ENCODE measurements at places on chromosomes 3 and 15.

- DNase-seq, result no peak
Observed at GRCh38 chr3:155876037-155876436, 5.6 kb downstream of the GMPS start.

DNA sequence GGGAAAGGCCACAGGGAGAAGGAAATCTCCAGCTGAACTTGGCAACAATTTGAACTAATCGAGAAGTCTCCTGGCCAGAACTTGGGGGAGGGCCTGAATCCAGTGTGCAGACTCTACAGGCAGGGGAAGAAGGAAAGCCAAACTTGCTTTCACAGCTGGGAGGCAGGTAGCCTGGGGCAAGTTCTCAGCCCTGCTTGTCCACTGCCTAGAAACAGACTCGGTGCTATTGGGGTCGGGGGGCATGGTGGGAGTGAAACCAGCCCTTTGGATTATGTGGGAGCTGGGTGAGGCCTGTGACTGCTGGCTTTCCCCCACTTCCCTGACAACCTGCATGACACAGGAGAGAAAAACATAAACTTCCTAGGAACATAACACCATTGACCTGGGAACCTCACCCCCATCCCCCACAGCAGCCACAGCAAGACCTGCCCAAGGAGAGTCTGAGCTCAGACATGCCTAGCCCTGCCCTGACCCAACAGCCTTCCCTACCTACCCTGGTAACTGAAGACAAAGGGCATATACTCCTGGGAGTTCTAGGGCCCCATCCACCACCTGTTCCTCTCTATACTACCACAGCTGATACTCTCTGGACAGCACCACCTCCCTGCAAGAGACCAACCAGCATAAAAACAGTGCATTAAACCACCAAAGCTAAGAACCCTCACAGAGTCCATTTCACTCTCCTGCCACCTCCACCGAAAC is 103.7 kb upstream of the MNS1 start:
- no peak for DNase-seq

- DNase-seq, result no peak
Observed at GRCh38 chr3:115960799-115961198, 337.5 kb downstream of the GAP43 start.

- no peak for DNase-seq
Observed at GRCh38 chr15:40825661-40826422, 2.7 kb downstream of the PPP1R14D start.

- DNase-seq, result peak; percentile 25
Observed at GRCh38 chr15:90598031-90598577, 68.4 kb downstream of the CRTC3 start.

DNA sequence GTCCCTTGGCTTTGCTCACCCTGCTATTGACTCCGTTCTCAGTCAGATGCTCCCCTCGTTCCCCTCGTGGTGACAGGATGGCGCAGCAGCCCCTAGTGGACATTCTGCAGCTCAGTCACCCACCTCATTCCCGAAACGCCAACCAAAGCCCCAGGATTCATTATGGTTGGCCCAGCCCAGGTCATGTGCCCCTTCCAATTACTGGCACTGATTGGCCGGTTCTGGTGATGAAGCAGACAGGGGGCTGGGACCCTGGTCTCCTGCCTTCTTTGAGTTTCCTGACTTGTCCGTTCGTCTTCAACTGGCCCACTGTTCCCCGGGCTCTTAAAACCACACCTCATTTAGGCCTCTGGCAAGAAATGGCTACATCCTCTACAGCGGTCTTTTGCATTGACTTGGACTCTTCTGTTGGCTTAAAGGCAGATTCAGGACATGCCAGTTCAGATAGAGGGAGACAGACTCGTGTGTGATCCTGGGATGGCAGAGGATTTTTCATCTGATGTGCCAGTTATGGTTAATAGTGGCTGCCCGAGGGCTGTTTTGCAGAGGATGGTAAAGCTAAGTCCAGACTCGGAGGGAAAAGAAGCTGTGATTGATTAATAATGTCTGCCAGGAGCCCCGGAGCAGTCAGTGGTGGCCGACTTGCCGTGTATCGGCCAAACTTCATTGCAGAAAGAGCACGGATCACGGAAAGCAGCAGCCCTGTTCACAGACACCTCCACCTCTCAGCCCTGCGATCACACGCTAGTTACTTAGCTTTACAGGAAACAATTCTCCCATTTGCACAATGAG is 37.8 kb downstream of the LSM3 start:
- DNase-seq, result no peak

- DNase-seq, result no peak
Observed at GRCh38 chr3:157914882-157915281, 191.3 kb downstream of the SHOX2 start.

Data from activated CD4-positive, alpha-beta T cell treated with anti-CD3 and anti-CD28 coated beads, Interleukin-2, amount 50 U/mL, for 16 hours (primary cell).